NCI-H2029 treated with DMSO at 0.1 percent for 48 hours (cell line): ENCODE measurements at places on chromosomes 4 and X.

DNA sequence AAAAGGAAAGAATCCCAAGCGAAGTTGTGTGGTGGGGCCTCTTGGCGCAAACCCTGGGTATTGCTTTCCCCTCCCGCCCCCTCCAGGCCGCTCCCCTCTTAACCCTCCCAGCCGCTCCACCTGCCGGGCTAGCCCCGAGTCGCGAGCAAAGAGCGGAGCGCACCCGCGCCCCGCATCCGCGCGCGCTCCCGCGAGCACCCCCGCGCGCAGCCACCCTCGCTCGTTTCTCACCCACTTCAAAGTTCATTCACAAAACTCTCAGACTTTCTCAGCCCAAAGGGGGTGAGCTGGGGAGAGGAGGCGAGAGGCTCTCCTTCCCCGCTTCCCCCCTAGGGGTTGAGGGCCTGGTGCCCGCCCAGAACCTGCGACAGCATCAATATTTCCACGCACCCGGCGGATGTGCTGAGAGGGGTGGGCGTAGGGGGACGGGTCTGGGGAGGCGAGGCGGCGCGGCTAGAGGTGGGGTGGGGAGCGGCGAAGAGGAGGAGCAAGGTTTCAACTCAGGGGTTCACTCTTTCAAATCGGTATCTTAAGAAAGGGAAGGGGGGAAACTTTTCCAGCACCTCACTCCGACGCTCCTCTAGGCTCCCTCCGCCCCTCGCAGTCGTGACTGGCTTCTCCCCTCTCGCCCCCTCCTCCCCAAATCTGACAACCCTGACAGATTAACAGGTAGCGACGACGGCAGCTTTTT, 1.8 kb downstream of the MAML3 start:
- peak; percentile 34 for DNase-seq

- DNase-seq = no peak
These were observed 27.4 kb downstream of the HOPX start for GRCh38 chr4:56653461-56654237.

DNA sequence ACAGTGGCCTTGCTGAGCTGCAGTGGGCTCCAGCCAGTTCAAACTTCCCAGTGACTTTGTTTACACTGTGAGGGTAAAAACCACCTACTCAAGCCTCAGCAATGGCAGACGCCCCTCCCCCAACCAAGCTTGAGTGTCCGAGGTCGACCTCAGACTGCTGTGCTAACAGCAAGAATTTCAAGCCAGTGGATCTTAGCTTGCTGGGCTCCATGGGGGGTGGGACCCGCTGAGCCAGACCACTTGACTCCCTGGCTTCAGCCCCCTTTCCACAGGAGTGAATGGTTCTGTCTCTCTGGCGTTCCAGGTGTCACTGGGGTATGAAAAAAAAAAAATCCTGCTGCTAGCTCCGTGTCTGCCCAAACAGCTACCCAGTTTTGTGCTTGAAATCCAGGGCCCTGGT, 168.9 kb upstream of the INTU start:
- no peak for DNase-seq

DNA sequence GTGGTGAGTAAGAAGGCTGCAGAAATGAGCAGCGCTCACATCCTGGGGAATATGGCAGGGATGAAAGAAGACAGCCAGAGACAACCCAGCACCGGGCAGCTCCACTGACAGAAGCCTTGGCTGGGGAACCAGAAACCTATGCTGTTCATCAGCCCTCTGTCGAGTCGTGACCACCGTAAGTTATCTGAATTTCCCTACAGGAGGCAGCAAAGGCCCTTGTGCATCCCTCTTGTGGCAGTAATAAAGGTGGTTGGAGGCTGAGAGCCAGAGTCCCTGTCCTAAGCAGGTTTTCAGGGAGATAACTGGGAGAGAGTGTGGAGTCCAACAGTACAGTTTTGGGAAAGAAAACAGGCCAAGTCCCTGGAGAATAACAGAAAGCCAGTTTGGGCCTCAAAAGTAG, 194.0 kb upstream of the BOD1L1 start:
- no peak for DNase-seq

DNA sequence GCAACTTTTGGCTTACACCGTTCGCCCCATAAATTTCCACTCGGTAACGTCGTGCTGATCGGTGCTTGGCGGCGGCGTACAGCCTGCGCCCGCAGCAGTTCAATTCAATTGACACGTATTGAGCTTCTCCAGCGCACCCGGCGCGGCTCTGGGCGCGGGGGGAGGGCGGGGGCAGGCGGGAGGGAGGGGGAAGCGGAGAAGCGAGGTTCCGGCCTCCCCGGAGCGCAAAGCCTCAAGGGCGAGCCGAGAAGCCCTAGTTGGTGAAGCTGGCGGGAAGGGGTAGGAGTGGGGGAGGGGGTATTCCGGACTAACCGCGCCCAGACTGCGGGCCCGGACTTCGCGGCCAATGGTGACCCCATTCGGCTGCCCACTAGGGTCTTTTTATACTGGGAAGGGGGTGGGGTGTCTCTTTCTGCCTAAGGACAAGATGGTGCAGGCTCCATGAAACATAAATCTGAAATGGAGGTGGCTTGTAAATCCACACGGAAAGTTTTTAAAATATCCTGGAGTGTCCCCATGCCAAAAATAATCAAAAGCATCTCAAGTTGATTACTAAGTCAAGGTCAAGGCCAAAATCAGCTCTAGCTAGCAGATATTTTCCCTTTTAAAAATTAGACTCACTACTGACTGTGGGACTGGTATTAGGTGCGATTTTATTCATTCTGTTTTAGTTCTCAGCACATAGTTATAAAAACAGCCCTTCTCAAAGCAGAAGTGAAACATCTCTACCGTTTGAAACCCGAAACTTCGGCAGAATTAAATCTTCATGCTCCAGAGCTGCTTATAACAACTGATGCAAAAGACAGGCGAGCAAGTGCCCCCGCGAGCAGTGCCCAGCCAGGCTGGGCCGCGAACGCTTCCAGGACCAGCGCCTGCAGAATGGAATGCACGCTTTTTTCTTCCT, 1.5 kb upstream of the BCOR start:
- no peak for DNase-seq

GRCh38 chr4:11496351-11496829, 67.7 kb upstream of the HS3ST1 start:
- DNase-seq = no peak

DNA sequence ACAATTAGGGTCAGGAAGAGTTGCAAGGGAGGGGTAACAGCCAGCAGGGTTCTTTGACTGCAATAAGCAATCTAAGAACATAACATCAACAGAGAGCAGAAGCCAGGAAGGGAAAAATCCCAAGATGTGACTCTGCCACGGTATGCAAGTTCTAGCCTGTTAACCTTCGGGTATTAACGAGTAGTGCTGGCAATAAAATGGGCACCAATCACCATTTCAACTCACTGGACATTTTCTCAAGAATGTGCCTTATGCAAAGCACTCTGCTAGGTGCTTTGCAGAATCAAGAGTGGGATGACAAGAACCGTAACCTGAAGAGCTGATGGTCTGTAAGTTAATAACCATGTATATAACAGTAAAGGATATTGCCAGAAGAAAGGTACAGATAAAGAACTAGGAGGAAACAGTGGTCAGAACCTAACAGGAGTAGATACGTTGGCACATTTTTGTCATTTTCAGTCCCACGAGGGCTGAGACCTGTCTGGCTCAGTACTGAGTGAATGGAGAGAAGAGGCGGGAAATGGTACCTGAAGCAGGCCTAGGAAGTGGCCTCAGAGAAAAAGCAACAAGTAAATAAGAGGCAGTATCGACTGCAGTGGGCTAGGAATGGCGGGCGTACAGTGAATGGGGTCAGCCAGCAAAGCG, 2.7 kb downstream of the ELOVL6 start:
- peak; percentile 63 for DNase-seq

- no peak for DNase-seq
These were observed 59.4 kb downstream of the CLCN4 start for GRCh38 chrX:10216208-10216607.
